ENCODE measurements at places on chromosomes 3 and 15.
A peak's percentile ranks its signal among the peaks of the same experiment; 100 is the strongest.

DNA sequence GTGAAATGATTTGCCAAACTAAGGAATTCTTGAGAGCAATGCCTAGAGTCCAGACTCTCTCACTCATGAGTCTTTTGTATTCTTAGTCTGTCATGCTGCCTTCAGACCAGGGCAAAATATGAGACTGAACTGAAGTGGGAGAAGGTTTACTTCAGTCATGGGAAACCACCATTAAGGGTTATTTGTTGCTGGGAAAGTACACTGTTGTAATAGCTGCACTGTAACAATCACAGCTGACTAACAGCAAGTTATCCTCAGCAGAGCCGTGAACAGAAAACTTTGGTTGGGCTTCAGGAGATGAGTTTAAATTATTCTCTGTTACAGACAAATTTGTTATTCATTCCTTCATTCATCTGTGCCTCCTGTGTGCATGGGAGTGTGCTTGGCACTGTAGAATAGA, 258.5 kb downstream of the ROBO2 start:
- no peak for DNase-seq

DNA sequence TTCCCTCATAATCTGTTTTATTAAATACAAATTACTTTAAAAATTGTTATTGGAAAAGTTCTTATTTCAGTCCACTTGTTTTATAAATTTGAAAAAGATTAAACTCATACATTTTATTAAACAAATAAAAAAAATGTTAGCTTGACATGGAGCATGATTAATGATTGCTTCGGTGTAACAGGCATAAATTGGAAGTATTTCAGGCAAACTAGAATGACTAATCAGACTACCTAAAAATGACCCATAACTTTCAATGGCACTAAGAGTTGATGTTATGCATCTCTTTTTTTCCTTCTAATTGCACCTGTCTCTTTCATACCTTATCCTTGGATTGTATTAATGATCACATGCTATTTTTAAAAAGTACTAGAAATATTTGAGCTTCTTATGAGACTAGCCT, 343.3 kb downstream of the ZNF385D start:
- no peak for DNase-seq

DNA sequence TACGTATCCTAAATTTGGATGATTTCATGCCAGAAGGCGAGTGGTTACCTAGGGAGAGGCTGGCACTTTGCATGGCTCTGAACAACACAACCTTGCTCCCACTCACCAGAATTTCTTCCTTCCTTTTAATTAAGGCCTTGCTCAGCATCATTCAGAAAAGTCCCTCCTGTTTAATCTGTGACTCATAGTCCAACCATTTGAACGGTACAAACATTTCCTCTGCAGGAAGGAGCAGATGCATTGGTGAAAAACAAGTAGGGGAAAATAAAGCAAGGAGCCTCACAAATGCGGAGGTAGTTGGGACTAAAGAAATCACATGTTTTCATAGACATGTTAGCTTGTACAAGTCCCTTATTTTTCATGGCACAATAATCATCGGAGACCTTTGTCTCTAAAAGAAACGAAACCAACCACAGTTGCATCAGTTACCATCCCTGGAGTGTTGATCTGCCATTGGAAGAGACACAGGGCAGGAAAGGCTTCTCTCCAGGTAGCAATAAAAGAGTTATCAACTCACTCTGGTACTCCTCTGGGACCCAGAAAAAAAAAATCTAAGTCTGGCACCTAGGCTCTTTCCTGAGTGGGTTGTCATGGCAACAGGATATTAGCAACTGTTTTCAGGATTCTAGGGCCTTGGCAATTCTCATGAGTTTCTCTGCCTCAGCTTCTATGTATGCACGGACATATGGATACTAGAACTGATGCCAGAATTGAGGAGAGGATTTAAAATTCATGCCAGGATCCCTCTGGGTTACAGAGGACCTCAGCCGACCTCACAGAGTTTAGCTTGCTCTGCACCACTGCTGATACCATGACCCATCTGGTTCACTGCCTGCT, 255.4 kb upstream of the ARPP21 start:
- DNase-seq, result peak; percentile 24

DNA sequence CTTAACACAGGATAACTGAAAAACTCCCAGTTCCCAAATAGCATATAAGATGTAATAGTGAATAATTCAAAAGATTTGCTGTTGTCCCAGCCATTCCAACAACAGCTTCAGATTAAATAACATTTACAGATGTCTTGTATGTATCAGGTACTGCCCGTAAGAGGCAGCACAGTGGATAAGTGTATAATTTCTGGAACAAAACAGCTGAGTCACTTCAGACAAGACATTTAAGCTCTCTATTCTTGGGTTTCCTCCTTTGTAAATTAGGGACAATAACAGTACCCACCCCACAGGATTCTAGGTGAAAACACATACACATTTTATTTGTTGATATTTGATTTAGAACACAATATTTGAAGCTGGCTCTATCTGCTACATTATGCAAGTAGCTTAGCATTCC, 2.6 kb upstream of the WWTR1 start:
- no peak for DNase-seq

GRCh38 chr3:128488991-128489673, 3.9 kb downstream of the GATA2 start:
- DNase-seq, result peak; percentile 12

- no peak for DNase-seq
Observed at GRCh38 chr3:13324835-13325501, 95.2 kb downstream of the NUP210 start.

DNA sequence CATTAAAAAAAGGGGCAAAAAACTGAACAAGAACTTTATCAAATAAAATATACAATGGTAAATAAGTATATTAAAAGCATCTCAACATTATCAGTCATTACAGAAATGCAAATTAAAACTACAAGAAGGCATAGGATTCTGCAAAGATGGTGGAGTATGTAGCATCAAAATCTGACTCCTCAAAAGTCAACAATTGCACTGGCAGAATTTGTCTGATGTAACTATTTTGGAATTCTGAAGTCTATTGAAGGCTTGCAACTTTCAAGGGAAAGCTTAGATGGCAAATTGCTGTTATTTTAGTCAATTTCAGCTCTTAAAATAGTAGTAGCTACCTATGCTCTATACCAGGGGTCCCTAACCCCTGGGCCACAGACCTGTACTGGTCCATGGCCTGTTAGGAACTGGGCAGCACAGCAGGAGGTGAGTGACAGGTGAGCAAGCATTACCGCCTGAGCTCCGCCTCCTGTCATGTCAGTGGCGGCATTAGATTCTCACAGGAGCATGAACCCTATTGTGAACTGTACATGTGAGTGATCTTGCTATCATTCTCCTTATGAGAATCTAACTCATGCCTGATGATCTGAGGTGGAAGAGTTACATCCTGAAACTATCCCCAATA, 107.6 kb downstream of the TGFBR2 start:
- no peak for DNase-seq

- no peak for DNase-seq
Observed at GRCh38 chr3:134852893-134853351, 57.9 kb downstream of the EPHB1 start.

DNA sequence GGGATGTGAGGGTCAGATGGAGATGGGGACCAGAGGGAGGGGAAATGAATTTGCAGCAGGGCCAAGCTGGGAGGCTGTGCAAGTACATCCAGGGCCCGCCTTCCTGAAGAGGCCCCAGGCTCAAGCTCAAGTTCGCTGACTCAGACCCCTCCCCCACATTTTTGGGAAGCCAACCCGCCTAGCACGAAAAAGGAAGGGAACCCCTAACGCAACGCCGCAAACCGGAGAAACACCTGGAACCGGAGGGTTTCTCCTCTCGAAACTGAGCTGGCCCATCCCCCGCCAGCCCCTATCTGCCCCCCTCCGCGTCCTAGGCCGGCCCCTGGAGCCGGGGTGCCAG, 624 bp downstream of the AP3B2 start:
- no peak for DNase-seq

DNA sequence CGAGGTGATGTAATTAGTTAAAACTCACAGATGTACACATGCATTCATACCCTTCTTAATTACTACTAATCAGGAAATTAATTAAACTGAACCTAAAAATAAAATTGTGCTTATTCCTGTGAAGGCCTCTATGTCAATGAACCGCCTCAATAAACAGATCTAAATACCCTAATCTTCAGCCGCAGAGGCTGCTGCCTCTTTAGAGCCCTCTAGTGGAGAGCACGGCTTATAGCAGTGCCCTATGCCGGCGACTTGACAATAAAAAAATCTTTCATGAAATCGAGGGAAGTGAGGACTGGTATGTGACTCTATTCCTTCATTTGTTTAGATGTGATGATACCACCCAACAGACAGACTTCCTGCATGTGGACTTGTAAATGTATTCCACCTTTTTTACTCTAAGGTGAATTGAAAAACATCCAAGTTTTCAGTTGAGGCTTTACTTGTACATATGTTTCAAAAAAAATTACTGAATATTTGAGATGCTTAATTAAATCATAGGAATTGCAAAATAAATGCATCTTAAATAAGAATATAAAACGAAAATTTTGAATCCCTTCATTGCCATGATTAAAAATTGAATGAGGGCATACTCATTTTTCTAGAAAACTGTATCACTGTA, 8.3 kb upstream of the EPHA3 start:
- peak; percentile 2 for DNase-seq

DNA sequence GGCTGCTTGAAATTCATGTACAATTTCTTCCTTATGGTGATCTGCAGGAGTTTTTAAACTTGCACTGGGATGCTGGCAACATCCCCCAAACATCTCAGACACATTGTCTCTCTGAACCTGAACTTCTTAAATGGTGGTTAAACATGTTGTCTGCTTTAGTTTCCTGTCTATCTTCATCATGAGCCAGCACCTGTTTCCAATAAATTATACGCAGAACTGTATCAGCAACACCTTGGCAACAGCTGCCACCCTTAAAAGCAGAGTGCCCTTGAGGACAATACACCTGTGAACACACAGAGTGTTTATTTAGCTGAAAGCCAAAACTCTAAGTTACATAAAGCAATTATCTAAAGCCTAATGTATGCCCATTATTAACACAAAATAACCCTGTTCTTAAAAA, 242.9 kb downstream of the WNT5A start:
- DNase-seq, result no peak

DNA sequence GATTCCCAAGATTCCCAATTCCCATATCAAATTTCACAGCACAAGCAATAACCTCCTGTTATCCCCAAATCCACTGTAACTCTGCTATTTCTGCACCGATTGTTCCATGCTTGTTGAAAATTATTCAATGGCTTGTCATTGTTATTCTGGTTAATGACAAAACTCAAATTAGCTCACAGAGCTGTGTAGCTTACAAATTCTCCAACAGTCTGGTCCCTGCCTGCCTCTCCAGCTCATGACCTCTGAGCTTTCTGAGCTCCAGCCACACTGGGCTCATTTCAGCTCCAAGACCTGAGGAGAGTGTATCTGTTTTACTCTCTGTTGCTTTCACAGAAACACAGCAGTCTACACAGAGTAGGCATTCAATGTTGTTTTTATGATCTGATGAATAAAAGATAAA, 3.3 kb downstream of the DPPA2 start:
- DNase-seq, result no peak

GRCh38 chr3:43095370-43095769, 10.5 kb downstream of the POMGNT2 start:
- DNase-seq, result no peak

- no peak for DNase-seq
Observed at GRCh38 chr3:177693616-177694264, 496.5 kb upstream of the TBL1XR1 start.

DNA sequence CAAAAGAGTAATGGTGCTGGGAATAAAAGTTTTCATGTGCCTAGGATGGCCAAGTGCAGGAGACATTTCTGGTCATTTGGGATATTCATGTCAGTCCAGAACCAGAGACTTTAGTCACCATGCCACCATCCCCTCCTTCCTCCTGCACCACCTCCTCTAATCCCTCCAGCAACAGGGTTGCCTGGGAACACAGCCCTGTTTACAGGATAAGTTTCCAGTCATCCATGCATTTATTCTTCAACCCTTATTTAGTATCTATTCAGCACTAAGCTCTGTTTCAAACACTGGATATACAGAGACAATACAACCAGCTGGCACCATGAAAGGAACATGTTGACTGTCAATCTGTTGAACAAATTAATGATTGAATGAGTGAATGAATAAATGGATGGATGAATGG, 211.7 kb downstream of the CLSTN2 start:
- DNase-seq, result no peak

- DNase-seq, result no peak
Observed at GRCh38 chr3:50805321-50805720, 130.6 kb downstream of the DOCK3 start.
